Right forelimb (tissue), 1 donor: ENCODE measurements at places on chromosomes 7 and 10.

DNA sequence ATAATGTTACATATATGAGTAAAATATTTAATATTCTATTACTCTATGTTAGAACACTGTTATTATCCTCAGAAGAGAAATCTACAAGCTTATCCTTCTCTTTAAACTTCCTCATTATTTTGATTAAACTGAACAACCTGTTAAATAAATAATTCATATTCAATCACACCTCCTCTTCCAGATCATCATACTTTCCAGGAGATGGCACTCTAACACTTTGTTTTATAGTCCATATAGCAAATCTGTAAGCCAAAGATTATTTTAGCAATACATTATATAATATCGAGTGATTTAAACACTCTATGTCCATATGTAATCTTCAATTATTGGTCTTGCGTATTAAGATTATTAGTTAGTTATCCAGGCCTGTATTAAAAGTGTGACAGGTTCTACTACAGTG lies 694.1 kb downstream of the ANKRD7 start:
- DNase-seq = no peak

DNA sequence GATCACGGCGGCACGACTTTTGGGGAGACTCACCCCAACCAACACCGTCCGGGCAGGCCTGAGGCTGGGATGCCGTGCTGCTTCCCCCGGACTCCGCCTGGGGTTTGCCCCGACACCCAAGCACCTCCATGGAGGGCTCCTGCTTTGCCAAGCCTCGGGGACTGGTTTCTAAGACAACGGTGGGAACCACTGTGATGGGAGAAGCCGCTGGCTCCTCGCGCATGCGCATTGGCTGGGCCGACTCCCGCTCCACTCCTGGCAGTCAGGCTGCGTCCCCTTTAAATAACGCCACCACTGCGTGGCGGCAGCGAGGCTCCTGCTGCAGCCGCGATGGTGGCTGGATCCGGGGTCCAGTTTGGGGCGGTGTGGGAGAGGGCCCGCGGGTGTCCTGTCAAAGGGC lies 201.0 kb downstream of the ZNF716 start:
- no peak for DNase-seq

DNA sequence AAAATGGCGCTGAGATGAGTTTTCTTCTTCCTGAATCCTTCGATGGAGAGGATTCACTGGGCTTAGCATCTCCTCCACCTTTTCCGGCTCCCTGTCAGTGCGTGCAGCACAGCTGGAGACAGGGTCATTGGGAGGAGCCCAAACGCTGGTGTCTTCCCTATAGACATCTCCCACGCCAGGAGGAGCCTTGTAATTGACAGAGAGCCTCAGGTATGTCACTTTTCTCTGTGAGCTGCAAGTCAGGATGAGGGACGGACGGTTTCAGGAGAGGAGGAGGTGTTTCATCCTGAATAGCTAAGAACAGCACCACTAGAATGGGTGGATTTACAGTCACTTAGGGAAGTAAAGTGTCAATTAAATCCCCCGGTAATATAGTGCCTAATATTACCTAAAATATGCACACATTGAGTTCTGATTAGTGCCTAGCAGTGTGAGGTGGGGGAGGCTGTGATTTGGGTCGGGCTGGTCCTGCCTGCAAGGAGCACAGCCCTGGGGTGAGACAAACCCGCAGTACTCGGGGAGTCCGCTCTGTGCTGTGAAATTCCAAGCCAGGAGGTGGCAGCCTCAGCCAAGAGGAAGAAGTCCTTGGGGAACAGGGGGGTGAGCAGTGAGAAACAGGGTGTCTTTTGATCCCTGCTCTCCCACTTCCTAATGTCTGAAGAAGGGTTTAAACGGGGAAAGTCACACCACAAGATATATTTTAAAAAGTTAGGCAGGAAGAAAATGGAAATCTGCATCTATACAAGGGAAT lies 28.2 kb downstream of the IL15RA start:
- DNase-seq = no peak

DNA sequence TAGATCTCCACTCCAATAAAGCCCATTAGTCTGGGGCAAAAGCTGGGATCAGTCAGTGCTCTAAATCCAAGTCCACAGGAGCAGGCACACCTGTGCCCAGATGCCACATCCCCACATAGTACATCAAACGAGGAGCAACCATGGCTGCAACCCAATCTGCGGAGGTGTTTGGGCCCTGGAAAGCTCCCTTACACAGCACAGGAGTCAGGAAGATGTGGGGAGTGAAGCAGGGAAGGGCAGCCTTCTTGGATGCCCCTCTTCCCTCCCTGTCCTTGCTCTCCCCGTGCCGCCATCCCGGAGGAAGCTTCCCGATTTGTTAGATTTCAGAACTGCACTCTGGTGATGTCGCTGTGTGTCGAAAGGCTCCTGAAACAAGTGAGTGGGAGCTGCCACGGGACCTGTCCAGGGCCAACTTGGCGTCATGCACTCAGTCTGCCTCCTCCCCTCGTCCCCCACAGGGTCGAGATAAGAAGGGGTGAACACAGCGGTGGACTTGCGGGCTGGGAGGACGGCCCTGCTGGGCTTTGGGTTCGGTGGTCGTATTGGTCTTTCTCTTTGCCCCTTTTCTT lies 230.6 kb upstream of the GRB10 start:
- DNase-seq = no peak

- no peak for DNase-seq
Observed at GRCh38 chr7:151454305-151454704, 14.4 kb upstream of the CRYGN start.

- no peak for DNase-seq
Observed at GRCh38 chr7:131302876-131303707, 24.6 kb upstream of the MKLN1 start.

- no peak for DNase-seq
Observed at GRCh38 chr7:158847451-158847866, 8.9 kb upstream of the DYNC2I1 start.

GRCh38 chr10:98047009-98047741 lies 16.8 kb upstream of the CRTAC1 start:
- no peak for DNase-seq

- no peak for DNase-seq
Observed at GRCh38 chr7:151056283-151056665, 1.4 kb downstream of the CDK5 start.

- peak; percentile 57 for DNase-seq
Observed at GRCh38 chr7:6536262-6537260, 14.7 kb downstream of the GRID2IP start.

GRCh38 chr10:35336921-35337823 lies 863 bp downstream of the CCNY start:
- peak; percentile 68 for DNase-seq

DNA sequence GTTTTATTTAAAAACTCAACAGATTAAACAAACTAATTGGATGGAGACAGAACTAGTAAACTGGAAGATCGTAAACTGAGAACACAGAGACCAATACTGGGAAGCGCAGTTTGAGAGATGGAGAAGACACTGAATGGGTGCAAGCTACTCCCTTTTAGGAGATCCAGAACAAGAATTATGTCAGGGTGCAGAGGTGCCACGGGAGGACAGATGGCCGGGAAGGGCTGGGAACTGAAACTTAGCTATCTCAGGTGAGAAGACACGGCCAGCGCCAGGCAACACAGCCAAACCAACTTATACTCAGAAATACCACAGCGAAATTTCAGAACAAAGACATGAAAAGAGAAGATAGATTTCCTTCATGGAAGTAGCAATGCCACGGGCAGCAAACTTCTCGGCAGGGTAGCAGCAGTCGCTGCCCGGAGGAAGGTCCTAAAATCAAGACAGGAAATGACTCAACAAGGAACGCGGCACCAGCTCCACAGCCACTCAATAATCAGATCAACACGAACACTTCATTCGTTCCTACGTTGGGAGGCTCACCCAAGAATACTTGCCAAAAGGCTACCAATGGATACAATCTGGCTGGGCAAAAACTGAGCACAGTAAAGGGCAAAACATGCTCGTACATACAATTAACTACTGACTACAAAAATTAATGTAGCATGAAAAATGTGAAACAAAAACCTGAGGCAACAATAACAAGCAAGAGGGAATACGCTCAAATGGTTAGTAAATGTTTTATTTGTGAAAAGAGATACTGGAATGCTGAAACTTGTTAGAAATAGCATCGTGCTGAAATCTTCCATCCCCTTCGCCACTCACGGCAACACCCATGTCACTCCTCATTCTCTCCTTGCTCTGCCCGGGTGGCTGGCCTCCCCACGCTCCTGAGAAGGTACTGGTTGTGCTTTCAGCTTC lies 2.2 kb upstream of the LRRC27 start:
- no peak for DNase-seq

- DNase-seq = no peak
Observed at GRCh38 chr10:2214092-2214491, 476.8 kb upstream of the ADARB2 start.

GRCh38 chr10:48606530-48607355 lies 1.9 kb upstream of the ARHGAP22 start:
- no peak for DNase-seq

- DNase-seq = peak; percentile 49
Observed at GRCh38 chr10:123885406-123886170, 6.0 kb downstream of the CPXM2 start.

DNA sequence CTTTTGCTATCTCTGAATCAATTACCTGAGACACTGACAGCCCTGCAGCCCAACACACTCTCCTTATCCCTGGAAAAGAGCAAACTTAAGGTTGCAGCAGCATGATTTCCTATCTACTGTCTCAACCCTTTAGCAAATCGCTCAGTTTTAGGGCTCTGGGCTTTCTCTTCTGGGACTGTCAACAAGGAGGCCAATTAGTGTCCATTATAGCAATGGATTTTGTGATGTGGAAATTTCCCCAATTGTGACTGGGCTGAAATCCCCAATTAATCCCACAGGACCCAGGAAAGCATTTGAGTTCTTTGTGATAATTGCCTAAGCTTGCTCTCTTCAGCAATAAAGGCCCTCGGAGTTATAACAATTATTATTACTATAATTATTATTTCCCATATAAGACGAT lies 197.0 kb downstream of the ZNF438 start:
- DNase-seq = no peak

- DNase-seq = no peak
Observed at GRCh38 chr7:92075455-92076158, 58.7 kb downstream of the CYP51A1 start.

DNA sequence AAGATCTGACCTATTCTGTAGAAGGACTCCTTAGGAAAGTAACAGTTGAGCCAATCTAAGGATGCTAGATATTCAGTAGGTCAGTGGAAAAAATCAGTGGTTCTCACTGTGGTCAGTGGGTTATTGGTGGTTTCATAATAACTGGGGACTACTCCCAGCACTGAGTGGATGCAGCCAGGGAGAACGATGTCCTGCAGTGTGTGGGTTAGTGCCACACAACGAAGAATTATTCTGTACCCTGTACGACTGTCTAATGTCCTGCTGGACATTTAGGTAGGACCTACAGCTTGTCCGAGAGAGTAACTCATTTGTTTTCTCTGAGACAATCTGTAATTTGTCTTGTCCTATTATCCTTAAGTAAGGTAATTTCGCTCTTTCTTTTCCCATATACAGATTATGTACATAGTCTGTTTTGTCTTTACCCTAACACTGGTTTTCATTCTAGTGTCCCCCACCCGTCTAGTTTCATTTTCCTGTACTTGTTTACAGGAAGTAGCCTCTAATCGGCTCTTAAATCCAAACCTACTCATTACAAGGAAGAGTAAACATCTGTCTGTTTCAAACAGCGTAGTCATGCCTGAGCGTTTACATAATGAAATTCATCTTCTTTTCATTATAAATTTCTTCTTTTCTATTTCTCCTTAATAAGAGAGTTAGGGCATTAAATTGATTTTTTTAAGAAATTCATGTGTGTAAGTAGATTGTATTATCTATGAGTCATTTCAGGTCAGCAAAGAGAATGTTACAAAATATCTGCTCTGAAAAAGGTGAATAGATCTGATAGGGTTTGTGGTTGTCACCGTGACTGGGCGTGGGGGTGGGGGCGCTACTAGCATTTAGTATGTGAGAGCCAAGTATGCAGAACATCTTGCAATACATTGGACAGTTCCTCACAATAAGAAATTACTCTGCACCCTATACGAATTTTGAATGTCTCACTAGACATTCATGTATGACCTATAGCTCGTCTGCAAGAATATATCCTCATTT lies 8.3 kb upstream of the ZC3HAV1L start:
- DNase-seq = no peak

DNA sequence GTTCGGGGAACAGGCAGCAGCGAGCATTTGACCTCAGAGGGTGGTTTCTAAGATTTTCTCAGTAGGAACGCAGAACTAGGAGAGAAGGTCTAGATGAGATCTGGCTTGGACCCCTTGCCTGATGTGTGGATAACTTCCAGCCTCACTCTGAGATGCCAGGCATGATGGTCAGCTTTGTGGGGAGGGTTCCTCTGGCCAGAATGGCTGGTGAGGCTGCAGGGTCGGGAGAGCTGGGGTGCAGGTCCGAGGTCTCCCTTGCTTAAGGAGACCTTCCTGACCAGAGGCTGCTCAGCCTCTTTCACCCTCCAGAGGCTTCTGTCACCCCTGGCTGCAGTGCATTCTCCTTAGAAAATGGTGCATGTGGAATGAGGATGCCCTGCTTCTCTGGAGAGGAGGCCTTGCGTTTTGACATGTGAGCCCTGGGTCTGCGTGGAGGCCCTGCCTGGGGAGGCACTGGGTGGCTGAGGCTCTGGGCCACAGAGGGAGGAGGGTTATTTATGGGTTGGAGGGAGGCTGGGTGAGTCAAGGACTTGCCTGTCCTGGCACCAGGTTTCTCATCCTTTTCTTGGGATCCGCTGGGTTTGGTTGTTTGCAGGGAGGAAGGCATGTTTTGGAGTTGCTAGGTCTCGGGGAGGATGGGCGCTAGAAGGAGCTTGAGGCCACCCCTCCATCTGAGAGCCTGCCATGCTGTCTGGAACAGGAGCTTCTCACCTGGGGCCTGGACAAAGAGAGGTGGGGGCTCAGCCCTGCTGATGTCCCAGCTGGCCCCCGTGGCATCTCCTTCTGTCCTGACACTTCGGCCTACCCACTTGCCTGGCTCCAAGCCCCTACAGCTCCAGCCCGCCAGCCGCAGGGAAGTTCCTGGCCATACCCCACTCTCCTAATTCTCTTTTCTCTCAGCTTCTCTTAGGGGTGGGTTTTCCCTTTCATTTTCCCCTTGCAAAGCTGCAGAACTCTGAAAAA lies 3.9 kb downstream of the FAM241B start:
- peak; percentile 25 for DNase-seq
